ENCODE measurements at places on chromosomes 1 and 21. TPM values are rescaled to one million over a fixed set of nuclear protein-coding genes. Genes with fewer than 3 reads are reported as not detected.

DNA sequence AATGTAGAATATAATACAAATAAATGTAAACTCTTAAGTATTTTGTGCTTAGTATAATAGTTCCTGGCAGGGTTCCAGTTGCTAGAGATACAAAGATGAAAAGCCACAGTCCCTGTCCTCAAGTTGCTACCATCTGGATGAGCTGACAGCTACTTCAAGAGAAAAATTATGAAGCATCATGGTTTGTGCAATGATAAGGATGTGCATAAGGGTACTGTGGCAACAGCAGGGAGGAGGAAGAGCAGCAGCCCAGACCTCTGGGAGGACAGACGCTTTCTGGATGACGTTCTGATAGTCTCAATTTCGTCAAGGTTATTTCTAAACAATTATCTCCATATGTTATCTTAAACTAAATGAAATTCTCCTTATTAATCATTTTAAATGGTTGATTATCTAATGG, 198.9 kb downstream of the NTNG1 start:
- no peaks in the 10 kb centered on the region for H3K4me1 ChIP-seq
- DNase-seq: no peak
- H3K27me3 ChIP-seq: no peaks in the 10 kb centered on the region
- H3K27ac ChIP-seq: no peak overlapping the region

- H3K4me1 ChIP-seq: no peaks in the 10 kb centered on the region
- H3K36me3 ChIP-seq: no peaks in the 10 kb centered on the region
- H3K4me3 ChIP-seq: no peak overlapping the region
- H3K27ac ChIP-seq: no peak overlapping the region
Measured at GRCh38 chr1:43294761-43295160, 6.0 kb upstream of the TIE1 start.

DNA sequence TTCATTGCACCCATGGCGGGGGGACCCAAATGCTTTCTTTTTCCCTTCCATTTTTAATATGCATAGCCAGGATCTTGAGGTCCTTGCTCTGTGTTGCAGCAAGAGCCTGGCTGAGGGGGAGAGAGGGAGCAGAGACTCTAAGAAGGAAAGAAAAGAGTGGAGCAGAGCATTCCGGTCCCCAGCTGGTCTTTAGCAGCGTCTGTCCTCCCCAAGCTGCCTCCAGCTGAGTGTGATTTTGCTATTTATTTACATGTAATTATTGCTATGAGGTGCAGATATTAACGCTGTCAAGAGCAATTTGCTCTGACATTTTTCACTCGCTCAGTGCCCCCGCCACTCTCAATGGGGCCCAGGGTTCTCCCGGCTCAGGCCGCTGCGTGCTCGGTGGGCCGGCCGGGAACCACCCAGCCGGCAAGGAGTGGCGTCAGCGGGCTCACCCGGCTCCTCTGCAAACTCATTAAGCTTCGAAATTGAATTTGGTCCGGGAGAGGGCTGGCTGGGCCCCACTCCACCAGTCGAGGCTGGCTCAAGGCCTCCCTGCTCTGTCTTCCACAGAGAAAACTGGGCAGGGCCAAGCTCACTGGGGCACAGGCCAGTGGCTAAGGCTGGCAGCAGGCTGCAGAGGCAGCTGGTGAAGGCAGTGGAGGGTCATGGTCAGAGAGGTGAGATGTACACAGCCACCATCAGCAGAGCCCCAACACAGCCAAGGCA, 93.2 kb downstream of the PAX7 start:
- no peak overlapping the region for H3K4me3 ChIP-seq
- H3K36me3 ChIP-seq: no peaks in the 10 kb centered on the region
- DNase-seq: no peak
- H3K27me3 ChIP-seq: peaks cover 17% of the 10 kb centered on the region
- H3K4me1 ChIP-seq: no peaks in the 10 kb centered on the region

GRCh38 chr1:44684525-44684924, 10.0 kb downstream of the ARMH1 start:
- no peaks in the 10 kb centered on the region for H3K27me3 ChIP-seq
- H3K27ac ChIP-seq: no peak overlapping the region
- H3K4me3 ChIP-seq: no peak overlapping the region
- no peak for DNase-seq

DNA sequence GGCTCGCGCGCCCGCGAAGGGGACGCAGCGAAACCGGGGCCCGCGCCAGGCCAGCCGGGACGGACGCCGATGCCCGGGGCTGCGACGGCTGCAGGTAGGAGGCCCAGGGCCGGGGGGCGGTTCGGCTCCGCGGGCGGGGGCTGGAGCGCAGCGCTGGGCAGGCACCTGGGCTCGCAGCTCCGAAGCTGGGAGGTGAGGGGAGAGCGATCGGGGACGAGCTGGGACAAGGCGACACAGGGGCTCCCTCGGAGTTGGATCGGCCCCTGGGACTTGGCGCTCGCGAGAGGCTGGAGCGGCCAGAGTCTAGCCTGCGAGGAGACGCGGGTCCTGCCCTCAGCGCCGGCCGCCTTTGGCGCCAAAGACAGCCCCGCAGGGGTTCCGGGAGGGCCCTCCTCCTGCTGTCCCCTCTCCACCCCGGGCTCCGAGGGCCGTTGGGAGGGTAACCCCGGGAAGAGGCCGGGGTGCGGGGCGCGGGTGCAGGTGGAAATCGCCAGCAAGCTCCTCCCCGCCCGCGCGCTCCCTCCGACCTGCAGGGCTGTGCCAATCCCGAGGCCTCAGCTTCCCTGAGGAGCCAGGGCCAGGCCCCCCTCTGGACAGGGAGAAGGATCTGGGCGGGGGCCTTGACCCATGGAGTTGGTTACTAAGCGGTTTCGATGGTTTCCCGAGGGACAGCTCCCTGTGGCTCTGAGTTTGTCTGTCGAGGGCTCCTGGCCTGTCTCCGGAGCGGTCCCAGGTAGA, 401 bp downstream of the TP73 start:
- H3K4me3 ChIP-seq: no peak overlapping the region
- no peaks in the 10 kb centered on the region for H3K36me3 ChIP-seq
- DNase-seq: no peak

DNA sequence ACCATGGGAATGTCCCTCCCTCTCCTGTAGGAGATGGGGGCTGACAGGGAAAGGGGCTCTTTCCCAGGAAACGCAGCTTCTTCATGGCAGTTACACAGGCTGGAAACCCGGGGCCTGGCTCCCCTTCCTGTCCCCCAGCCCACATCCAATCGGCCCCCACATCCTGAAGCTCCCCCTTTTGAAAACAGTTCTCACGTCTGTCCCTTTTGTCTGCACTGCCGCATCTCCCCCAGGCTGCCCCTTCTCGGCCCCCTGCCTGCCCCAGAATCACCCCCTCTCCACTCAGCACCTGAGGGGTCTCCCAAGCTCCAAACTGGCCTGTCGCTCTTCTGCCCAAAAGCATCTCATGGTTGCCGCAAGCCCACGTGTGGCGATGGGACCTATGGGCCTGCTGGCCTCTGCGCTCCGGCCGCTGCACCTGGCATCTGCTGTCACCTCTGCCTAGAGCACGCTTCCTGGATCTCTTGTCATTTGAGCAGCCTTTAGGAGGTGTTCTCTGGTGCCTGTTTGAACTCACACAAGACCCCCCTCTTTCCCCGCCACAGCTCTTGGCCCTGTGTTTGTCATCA, 867 bp downstream of the SLC1A7 start:
- H3K4me1 ChIP-seq: peaks cover 33% of the 10 kb centered on the region
- no peak for DNase-seq
- H3K27ac ChIP-seq: no peak overlapping the region
- H3K27me3 ChIP-seq: no peaks in the 10 kb centered on the region
- H3K36me3 ChIP-seq: no peaks in the 10 kb centered on the region

Gene APP
- 35.0 TPM for polyA plus RNA-seq

DNA sequence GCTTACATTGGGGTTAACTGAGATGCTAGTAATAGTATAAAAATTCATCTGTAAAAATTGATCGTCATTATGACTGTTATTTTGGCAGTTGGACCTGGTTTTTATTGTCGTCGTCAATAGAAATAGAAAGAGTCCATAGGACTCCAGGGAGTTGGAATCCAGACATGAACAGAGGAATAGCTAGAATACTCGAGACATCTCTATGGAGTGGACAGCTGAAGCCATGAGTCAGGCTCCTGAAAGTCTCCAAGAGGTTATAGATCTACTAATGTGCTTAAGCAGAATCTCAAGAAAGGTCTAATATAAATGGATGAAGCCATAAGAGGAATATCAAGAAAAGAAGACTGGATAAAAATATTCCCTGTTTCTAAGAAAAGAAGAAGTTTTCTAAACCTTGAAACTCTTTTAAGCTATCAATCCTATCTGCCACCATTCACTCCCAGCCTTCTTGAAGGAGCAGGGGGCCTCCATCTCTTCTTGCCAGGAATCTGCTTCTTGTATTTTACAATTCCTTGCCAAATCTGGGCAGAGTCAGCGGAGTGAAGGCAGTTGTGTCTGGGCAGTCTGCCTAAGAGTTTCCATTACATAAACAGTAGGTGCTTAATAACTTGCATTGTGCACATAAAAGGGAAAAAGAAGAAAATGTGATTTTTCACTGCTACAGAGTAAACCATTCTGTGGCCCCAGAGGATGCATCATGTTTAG, 163.3 kb downstream of the ST6GALNAC5 start:
- no peak for DNase-seq
- no peak overlapping the region for H3K4me3 ChIP-seq
- no peaks in the 10 kb centered on the region for H3K36me3 ChIP-seq
- H3K4me1 ChIP-seq: peaks cover 10% of the 10 kb centered on the region
- no peaks in the 10 kb centered on the region for H3K27me3 ChIP-seq

Gene PKNOX1
- polyA plus RNA-seq: 28.2 TPM

Measured in GM23248 (cell line).